NCI-H1092 (cell line): ENCODE measurements at places on chromosomes 6 and 20.

- DNase-seq, result no peak
Observed at GRCh38 chr6:20458027-20458894, 56.6 kb downstream of the E2F3 start.

- DNase-seq, result no peak
Observed at GRCh38 chr6:101110814-101111213, 229.7 kb upstream of the ASCC3 start.

- peak; percentile 21 for DNase-seq
Observed at GRCh38 chr20:46458866-46459750, 52.7 kb upstream of the ELMO2 start.

DNA sequence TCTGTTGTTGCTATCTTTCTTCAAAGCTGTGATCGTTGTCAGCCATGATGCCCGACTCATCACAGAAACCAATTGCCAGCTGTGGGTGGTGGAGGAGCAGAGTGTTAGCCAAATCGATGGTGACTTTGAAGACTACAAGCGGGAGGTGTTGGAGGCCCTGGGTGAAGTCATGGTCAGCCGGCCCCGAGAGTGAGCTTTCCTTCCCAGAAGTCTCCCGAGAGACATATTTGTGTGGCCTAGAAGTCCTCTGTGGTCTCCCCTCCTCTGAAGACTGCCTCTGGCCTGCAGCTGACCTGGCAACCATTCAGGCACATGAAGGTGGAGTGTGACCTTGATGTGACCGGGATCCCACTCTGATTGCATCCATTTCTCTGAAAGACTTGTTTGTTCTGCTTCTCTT lies 19.3 kb downstream of the ABCF1 start:
- DNase-seq, result no peak

DNA sequence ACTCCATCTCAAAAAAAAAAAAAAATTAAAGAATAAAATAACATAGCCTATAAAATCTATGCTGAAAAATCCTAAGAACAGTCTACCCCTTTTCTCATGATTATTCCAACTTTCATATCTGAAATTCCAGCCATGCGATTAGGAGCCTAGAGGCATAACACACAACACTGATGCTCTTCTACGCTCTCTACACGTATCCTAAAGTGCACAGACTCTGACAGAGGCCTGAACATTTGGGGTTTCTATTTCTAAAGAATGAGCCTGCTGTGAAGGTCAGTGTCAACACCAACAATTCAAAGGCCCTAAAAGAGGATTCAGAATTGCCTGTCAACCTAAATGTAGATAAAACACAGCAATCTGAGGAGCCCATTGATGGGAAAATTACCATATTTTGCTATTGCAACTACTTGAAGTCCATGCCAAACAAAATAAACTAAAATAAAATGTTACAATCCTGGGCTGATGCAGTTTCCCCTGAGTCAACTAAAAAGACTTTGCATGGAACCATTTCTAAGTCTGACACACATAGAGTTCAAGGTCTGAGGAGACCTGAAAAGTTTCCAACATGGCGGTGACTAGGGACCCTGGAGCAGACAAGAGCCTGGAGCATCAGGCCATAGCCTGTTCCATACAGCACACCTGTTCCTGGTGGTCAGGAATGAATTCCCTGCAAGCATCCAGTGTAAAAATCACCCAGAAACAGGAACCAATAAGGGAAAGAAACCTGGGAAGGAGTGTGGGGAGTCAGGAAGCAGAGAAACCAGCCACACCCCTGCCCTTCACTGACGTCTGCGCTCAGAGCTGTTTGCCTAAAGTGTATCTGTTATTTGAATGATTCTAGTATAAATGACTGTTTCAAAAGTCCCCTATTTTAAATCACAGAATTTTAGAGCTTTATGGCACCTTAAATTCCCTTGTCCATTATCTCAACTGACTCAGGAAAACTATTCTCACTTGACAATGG lies 11.8 kb downstream of the NINL start:
- no peak for DNase-seq

GRCh38 chr6:46023216-46023915 lies 7.7 kb upstream of the CLIC5 start:
- no peak for DNase-seq

DNA sequence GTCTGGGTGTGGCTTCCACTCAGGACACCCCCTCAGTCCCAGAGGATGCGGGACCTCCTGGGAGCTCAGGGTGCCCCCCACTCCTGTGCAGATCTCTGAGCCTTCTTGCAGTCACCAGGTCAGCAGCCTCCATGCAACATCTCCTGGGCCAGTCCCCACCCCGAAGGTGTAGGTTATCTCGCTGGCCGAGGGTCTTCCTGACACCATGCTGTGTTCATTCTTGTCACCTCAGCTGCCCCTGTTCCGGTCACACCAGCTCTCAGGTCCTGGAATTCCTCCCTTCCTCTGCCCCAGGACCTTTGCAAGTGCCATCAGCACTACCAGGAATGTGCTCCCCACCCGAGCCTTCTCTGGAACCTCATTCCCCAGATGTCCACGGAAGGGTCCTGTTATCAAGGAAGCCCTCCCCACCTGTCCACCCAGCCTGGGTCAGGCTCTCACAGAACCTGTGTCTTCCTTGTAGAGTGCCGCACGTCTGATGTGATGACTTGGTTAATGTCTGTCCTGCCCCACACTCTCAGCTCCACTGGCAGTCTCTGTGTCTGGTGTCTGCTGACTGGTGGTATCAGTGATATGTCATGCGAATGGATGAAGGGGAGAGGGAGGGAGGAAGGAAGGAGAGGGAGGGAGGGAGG lies 329.6 kb downstream of the TAF4 start:
- no peak for DNase-seq

DNA sequence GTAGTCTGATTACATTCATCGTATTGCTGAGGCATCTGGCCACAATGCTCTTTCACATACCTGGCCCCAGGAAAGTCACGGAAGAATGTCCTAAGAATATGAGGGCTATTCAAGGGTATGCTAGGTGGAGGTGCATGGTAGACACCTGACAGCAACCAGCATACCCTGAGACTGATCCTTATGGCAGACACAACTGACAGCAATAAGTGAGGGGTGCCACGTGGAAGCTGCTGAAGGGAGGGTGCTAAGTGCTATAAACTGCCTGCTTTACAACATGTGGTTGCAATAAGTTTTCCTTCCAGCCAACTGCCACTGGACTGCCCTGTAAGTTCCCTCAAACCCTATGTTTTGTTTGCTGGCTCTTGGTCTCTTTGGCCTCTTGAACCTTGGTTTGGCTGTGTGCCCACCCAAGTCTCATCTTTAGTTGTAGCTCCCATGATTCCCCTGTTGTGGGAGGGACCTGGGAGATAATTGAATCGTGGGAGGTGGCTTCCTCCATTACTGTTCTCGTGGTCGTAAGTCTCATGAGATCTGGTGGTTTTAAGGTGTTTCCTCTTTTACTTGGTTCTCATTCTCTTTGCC lies 201.3 kb upstream of the MOCS1 start:
- no peak for DNase-seq

DNA sequence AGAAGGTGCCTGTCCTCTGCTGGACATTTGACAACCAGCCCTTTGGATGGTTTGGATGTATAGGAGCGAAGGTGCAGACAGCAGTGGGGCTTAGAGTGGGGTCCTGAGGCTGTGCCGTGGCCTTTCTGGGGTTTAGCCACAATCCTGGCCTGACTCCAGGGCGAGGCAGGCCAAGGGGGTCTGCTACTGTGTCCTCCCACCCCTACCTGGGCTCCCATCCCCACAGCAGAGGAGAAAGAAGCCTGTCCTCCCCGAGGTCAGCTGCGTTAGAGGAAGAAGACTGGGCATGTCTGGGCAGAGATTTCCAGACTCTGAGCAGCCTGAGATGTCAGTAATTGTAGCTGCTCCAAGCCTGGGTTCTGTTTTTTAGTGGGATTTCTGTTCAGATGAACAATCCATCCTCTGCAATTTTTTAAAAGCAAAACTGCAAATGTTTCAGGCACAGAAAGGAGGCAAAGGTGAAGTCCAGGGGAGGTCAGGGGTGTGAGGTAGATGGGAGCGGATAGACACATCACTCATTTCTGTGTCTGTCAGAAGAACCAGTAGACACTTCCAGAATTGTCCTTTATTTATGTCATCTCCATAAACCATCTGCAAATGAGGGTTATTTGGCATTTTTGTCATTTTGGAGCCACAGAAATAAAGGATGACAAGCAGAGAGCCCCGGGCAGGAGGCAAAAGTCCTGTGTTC lies 1.3 kb upstream of the CDKN1A start:
- no peak for DNase-seq

DNA sequence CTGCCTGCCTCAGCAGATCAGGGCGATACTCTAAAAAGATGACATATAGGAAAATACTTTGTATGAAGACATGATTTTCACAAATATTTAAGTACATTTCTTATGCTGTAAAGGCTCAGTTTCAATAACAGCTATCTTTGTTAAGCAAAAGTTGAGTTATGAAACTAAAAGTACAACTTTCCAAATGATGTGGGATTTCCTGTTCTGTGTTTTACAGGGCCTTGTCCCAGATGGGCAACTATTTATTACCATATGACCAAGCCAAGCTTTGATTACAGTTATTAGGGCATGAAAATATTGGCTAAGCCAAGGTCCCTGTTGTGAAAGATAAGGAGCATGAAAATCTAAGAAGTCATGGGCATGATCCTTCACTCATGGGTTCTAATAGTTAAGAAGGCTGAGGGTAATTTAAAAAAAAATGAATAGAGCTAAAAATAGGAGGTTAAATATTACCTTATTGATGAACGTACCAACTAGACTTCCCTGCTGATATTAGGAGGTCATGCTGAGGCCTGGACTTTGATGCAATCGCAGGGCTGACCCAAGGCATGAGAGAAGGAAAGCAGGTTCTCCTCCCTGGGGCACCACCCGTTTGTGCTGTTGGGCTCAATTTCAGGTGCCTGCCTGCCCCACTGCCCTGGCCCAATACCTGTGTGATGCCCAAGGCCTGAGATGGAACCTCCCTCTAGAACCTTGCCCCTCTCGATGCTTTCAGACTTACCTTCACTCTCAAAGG lies 294.4 kb upstream of the PRDM1 start:
- no peak for DNase-seq

DNA sequence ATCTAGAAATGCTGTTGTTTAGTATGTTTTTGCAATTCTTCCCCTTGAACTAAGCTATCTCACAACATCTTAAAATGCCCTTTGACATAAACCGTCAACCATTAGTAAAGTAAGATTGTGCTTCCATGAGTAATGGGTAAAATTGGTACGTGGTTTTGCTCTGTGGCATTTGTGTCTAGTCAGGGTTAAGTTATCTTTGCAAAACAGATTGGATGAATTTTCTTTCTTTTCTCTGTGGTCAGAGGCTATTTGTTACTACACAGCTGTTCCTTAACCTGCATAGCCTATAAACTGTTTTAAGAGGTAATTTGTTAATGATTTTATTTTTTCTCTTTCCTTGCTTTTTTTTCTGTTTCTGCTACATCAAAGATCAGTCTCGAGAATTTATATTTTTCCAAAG lies 75.4 kb downstream of the RPP40 start:
- no peak for DNase-seq

DNA sequence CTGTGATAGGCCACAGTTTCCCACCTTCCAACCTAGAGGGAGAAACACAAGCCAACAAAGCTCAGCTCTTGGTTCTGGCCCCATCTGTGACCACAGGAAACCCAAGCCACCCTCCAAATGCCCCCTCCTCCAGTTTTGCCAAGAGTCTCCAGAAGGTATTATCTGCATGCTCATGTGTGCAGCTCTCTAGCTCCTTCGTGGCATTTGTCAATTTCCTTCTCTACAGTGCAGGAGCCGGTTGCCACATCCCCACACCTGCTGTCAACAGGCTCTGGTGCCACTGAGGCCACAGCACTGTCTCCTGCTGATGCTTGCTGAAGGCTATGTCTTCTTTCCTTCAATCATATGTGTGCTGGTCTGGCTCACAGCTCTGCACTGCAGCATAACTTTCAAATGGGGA lies 177.2 kb downstream of the CLIC5 start:
- DNase-seq, result no peak

- DNase-seq, result no peak
Observed at GRCh38 chr6:16129623-16130401, 926 bp downstream of the MYLIP start.

- no peak for DNase-seq
Observed at GRCh38 chr6:34746104-34746846, 11.0 kb upstream of the SNRPC start.

GRCh38 chr6:11675601-11676000 lies 103.0 kb downstream of the ADTRP start:
- no peak for DNase-seq

- DNase-seq, result no peak
Observed at GRCh38 chr6:75563032-75563431, 38.6 kb upstream of the SENP6 start.

- peak; percentile 4 for DNase-seq
Observed at GRCh38 chr20:44586289-44586911, 4.0 kb downstream of the PKIG start.

- no peak for DNase-seq
Observed at GRCh38 chr6:97586344-97586743, 303.3 kb upstream of the MMS22L start.
